ENCODE measurements at places on chromosomes 7 and 10. TPM values are rescaled to one million over a fixed set of nuclear protein-coding genes. Genes with fewer than 3 reads are reported as not detected.

DNA sequence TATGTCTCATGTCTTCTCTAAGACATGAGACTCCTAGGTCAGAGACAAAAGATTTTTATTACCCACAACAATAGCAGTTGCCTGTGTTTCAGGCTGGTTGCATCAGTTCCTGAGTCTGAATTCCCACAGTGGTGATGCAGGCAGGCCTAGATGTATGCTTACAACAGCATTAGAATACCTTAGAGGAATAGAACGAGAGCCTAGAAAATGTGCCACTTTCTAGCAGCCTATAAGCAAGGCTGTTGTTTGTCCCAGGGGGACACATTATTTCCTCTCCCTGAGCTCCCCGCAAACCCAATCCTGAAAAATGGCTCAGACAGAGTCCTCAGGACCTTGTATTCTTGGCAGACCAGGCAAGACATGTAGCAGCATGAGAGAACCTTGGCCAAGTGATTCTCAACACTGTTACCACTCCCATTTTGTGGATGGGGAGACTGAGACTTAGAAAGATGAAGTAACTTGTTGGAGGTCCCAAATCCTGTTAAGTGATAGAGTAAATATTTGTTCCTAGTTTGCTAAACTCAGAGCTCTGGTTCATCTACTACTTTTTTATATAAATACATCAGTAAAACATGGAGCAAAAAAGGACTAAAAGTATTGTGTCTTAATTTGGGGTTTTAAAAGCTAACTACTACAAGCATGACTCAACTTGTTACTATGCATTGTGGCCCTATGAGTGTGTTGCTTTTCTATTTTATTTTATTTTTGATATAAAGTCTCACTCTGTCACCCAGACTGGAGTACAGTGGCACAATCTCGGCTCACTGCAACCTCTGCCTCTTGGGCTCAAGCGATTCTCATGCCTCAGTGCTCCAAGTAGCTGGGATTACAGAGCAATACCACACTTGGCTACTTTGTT, 14.2 kb downstream of the VTI1A start:
- H3K27ac ChIP-seq = no peak overlapping the region
- H3K36me3 ChIP-seq = peaks cover 29% of the 10 kb centered on the region
- H3K27me3 ChIP-seq = no peaks in the 10 kb centered on the region
- no peak overlapping the region for H3K4me3 ChIP-seq
- H3K4me1 ChIP-seq = peaks cover 6% of the 10 kb centered on the region
- DNase-seq = no peak

DNA sequence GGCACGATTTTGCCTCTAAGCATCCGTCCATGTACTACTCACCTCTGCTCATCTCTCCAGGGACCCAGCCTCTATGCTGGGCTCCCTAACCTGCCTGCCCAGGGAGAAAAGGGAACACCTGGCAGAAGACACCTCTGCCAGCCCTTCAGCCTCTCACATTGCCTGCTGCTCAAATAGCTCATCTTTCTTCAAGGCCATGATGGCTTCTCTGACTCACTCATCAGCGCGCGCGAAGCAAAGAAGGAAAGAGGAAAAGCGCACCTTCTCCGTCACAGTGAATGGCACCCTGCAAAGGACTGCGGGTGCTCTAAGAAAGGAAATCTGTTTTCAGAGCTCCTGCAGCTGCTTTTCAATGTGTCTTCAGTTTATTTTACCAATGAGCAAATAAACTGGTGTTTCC, 174.0 kb downstream of the PRKAG2 start:
- no peak for DNase-seq
- H3K4me1 ChIP-seq = peaks cover 32% of the 10 kb centered on the region
- no peaks in the 10 kb centered on the region for H3K27me3 ChIP-seq
- no peaks in the 10 kb centered on the region for H3K36me3 ChIP-seq
- no peak overlapping the region for H3K27ac ChIP-seq
- no peak overlapping the region for H3K4me3 ChIP-seq

The GALNT17 gene
- 2.2 TPM for total RNA-seq

The NPC1L1 gene
- total RNA-seq = 0.24 TPM

The TYSND1 gene
- total RNA-seq = 2.4 TPM

Data from psoas muscle (tissue), 8 donors.